Activated CD8-positive, alpha-beta memory T cell treated with anti-CD3 and anti-CD28 coated beads for 1 hour (primary cell): ENCODE measurements at places on chromosomes 2 and 18.

- no peak for DNase-seq
Observed at GRCh38 chr2:10267551-10268465, 34.9 kb upstream of the HPCAL1 start.

DNA sequence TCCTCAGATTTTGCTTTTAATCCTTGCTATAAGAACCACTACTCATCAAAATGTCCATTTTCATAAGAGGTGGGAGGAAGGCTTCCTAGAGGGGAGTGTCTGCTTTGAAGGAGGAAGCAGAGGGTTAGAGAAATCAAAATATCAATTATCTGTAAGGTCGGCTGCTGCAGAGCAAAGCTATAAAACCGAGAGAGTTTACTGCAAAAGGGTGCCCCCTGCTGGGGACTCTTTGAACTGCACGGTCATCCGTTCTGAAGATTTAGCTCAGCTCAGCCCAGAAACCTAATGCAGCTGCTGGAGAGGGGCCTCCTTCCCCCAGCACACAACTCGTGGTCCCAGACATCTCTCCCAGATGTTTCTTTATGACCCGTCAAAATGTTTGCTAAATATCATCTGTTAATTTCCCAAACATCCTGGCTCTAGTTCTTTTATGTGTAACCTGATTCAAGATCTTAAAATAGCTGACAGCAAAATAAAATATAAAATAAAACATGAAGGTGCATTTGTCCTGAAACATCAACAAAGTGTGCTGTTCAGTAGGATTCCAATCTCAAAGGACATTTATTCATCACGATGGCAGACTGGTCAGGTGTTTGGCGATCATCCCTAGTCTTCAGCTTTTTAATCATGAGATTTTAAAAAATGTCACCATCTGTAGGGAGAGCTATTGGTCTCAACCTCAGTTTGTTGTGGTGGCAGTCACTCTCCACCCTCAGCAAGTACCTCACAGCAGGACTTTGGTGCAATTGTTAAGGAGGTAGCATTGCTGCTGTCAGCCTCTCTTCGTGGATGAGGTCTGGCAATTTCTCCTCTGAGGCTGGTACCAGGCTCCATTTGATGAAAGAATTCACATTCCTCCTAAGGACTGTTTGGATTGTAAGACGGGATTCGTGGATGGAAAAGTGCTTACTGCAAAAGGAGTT lies 185.9 kb downstream of the MTX2 start:
- DNase-seq = peak; percentile 75

DNA sequence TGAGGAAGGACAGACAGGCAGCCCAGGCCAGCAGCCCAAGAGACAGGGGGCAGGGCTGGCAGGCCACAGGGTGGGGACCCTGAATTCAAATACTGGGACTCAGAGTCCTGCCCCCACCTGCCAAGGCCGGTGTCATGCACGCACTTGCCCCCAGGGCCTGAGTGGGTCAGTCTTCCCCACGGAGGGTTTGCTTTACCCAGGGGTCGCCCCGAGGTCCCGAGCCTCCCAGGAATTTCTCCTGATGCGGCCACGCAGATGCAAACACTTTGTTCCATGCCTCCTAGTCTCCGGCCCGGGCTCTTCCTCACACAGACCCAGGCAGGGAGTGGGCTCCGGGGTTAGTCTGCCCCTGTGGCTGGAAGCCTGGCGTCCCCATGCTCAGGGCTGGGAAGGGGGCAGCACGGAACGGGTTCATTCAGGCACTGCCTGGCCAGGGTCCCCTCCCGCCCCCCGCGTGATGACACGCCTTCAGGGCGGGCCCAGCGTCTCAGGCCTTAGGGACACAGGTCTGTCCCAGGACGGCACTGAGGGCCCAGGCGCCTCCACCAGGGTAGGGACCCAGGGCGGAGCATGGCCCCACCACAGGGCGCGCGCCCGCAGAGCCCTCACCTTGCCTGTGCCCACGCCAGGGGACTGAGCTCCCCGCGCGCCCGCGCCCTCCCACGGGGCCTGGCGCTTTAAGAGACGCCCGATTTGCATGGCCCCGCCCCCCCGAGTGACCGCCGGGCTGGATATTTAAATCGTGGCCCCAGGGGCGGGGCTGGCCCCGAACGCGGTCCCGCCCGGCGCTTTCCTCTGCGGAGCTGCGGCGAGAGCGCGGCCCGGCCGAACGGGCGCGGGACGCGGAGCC lies at the start of gene SNED1:
SNED1 (plus strand) TSS at position 763 of the 850 bp plus-strand sequence. CDS start 220 bp downstream, outside the sequence.
- no peak for DNase-seq

DNA sequence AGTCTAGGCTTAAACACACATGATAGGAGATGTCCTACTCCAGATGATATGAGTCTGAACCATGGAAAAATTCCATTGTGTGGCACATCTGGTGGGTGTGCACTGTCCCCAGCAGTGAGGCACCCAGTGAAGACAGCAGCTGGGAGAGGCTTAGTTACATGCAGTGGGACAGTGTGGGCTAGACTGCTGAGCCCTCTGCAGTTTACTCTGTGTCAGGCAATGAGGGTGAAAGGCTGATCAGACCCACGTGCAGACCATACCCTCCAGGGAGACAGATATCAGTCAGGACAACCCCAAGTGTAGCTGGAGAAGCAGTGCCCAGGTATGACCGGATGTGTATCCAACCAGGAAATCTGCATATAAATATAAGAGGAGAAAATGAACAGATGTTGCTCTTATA lies 13.4 kb downstream of the IL37 start:
- DNase-seq = no peak

DNA sequence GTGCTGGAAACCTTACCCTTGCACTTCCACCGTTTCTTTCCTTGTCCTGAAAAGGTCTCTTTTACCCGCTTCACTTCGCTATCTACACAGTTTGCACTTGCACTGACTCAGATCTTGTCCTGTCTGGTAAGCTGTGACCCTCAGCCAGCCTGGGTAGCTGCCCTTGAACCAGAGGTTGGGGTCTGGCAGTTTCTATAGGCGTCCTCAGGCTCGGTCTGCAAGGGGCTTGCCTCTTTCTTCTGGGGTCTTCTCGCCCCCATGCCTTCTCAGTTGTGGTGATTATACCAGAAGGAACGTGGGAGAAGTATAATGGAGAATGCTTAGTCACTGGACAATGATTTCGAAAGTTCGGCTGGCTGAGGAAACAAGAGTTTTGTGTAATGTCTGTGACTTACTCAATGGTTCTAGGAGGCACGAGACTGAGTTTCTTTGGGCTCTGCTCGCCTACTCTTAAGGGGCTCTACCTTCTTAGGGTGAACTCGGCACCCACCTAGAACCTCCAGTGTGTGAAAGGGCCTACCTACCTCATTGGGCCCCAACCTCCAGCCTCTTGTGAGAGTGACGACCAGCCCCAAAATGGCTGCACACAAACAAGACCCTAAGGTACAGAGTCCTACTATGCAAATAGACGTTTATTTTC lies 6.9 kb upstream of the STAT1 start:
- DNase-seq = no peak
